D341Med (cell line): ENCODE measurements at places on chromosomes 5 and 9.
A peak's percentile ranks its signal among the peaks of the same experiment; 100 is the strongest.

- peak; percentile 86 for DNase-seq
Measured at GRCh38 chr9:130478736-130479575, 34.2 kb downstream of the ASS1 start.

- DNase-seq = no peak
Measured at GRCh38 chr5:79544131-79544530, 30.2 kb upstream of the HOMER1 start.

DNA sequence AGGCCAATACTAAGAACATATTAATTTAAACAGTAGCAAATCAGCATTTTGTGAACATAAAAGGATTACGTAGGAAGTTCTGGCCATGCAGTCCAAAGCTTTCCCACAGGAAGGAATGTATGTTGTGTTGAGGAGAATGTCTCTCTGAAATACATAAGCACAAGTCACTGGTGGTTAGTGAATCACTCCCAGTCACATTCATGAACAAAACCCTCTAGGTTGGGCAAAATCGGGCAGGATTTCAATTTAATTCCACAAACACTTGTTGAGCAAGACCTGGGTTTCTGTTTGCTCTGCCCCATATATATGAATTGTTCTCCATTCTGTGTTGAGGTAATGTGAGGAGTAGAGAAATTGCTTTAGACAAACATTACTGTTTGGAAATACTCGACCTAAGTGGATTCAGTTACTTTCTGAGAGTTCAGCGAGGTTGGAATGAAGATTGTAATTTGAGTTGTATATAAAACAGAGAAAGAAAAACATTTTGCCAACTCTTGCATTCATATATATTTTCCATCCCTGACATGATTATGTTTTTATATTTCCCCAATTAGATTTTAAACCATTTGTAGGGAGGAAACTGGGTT is 127.6 kb upstream of the RPS23 start:
- no peak for DNase-seq

GRCh38 chr5:175654807-175655206 is 3.1 kb upstream of the HRH2 start:
- DNase-seq = no peak

- DNase-seq = no peak
Measured at GRCh38 chr5:105448271-105448670, 1885.7 kb upstream of the NUDT12 start.

GRCh38 chr9:3733039-3733408 is 207.2 kb upstream of the RFX3 start:
- no peak for DNase-seq
